Muscle of arm (tissue), 14 donors: ENCODE measurements at places on chromosomes 7 and 10.

DNA sequence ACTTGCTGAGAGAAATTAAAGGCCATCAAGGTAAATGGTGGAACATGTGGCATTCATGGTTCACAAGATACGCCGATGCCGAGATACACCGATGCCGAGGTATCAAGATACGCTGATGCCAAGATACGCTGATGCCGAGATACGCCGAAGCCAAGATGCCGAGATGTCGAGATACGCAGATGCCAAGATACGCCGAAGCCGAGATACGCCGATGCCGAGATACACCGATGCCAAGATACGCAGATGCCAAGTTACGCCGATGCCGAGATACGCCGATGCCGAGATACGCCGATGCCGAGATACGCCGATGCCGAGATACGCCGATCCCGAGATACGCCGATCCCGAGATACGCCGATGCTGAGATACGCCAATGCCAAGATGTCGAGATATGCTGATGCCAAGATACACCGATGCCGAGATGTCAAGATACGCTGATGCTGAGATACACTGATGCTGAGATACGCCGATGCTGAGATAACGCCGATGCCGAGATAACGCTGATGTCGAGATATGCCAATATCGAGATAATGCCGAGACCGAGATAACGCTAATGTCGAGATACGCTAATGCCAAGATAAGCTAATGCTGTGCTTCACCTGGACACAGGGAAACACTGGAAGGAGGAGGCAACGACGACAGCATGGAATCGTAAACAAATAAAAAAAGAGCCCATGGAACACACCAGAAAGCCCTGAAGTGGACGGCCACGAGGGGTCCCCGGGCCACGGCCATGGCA lies 172.6 kb downstream of the MAD1L1 start:
- no peak for DNase-seq

DNA sequence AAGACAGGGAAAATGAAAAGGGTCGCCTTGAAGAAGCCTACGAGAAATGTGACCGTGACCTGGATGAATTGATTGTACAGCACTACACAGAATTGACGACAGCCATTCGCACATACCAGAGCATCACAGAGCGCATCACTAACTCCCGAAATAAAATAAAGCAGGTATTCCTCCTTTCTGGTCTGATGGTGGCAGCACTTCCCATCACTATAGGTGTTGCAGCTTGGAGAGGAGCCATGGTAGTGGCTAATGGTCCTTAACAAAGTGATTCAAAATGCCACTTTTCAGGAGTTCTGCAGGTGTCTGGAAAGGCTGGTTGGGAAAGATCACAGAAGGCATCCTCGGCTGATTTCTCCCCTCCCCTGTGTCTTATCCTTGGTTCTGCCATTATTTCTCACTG lies 22.1 kb downstream of the EXOC4 start:
- DNase-seq, result no peak

DNA sequence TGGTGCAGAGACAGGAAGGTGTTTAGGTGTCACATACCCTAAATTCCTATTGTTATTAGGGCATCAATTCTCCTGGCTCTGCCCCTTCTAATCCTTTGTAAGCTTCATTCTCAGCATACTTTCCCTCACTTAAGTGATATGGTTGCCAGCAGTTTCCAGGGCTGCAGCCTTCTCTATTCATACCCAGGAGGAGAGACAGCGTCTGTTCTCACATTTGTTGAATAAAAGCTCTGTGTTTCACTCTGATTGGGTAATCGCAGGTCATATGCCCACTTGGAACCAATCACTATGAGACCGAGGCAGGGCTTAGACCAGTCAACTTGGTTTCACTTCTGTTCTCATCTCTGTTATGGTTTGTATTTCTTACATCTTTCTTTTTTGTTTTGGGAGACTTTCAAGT lies 109.6 kb upstream of the MTPN start:
- DNase-seq, result peak; percentile 81

DNA sequence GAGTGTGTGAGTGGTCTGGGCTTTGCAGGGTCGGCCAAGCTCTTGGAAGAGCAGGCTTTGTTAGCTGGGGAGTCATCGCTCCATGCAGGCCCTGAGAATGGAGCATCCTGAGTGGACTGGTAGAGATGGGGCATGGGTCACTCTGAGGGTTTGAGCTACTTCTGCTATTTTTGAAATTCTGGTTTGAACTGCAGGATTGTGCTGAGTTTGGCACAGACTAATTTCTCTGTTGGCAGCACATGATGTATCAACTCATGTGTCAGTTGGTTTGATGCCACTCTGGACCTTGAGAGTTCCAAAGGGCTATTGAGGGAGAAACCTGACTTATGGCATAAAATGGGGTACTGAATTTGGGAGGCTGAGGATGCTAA lies 56.3 kb downstream of the LRMDA start:
- DNase-seq, result no peak

DNA sequence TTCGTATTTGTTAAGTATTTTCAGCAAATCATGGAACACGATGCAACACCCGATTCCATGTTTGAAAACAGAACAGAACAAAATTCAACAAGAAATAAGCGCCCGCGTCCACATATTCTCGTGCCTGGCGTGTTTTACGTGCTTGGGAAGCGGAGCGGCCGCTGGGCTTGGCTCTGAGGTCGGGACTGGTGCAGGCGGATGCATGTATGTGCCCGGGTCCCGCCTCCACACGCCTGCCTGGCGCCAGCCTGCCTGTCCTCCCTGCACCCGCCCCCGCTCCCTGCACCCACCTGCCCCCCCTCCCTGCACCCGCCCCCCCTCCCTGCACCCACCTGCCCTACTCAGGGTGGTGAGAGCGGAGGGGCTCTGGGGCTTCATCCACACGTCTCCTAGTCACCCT lies 454.5 kb downstream of the DNAJB6 start:
- DNase-seq, result no peak
